ENCODE measurements at places on chromosomes 7 and 10. TPM values are rescaled to one million over a fixed set of nuclear protein-coding genes. Genes with fewer than 3 reads are reported as not detected.

- DNase-seq: no peak
Measured at GRCh38 chr7:33870120-33870519, 35.2 kb upstream of the BMPER start.

- no peak for DNase-seq
Measured at GRCh38 chr10:118922226-118922625, 107.3 kb upstream of the NANOS1 start.

Gene UCMA
- not detected for total RNA-seq

DNA sequence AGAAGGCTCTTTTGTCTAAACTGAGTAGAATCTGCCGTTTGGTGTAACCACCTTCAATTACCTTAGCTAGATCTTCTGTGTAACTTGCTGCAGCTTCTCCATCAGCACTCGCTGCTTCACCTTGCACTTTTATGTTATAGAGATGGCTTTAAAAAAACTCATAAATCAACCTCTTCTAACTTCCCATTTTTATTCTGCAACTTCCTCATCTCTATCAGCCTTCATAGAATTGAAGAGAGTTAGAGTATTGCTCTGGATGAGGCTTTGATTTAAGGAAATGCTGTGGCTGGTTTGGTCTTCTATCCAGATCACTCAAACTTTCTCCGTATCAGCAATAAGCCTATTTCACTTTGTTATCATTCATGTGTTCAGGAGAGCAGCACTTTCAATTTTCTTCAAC is 1131.9 kb upstream of the CELF2 start:
- DNase-seq: no peak

GRCh38 chr7:816751-817671 is 15.3 kb upstream of the SUN1 start:
- peak; percentile 41 for DNase-seq

- no peak for DNase-seq
Measured at GRCh38 chr10:3763035-3763456, 22.0 kb downstream of the KLF6 start.

Gene TRPV6
- not detected for total RNA-seq

GRCh38 chr7:922334-923107 is 32.0 kb downstream of the ADAP1 start:
- peak; percentile 26 for DNase-seq

DNA sequence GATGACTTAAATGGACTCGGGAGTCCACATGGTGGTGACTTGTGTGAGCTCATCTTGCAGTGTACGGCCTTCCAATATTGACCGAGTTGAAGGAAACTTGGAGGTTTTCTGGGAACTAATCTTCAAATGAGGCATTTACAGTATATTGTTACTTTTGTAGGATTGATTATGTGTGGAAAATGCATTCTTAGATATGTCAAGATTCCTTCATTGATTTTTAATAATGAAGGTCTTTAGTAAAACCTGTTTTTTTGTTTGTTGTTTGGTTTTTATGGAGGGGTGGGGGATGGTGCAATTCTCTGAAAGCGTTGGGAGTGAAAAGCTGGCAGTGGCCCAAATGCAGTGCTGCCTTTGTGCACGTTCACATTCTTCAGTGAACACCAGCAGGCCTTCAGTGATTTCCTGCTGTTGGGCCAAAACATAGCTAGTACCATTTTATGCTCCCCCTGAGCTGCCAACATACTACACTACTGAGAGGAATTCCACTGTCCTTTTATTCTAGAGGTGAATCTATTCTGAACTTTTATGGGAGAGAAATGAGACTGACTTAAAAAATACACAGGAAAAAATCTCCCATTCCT is 50.4 kb downstream of the CCNY start:
- no peak for DNase-seq

Gene CLDN3
- total RNA-seq: not detected

Gene MXI1
- total RNA-seq: 48.1 TPM

DNA sequence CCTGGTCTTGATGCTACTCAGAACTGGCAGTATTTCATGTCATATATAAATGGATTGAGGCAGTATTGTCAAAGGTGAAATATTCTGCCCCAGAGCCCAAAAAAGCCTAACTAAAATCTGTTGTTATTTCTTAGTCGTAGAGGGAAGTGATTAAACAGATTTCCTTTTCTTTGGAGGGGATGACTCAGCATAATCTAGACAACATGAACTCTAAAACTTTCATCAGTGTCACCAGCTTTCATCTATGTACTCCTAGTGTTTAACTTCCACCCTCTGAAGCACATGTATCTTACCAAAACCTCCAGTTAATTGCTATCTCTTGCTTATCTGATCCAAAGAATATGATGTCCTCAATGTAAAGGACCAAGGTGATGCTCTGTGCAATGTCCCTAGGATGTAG is 97.1 kb upstream of the ARID5B start:
- DNase-seq: no peak

Measured in CD4-positive, CD25-positive, alpha-beta regulatory T cell (primary cell).